Activated naive CD4-positive, alpha-beta T cell treated with anti-CD3 and anti-CD28 coated beads, Interleukin-2, amount 50 U/mL, for 16 hours (primary cell): ENCODE measurements at places on chromosomes 11 and 22.
A peak's percentile ranks its signal among the peaks of the same experiment; 100 is the strongest.

DNA sequence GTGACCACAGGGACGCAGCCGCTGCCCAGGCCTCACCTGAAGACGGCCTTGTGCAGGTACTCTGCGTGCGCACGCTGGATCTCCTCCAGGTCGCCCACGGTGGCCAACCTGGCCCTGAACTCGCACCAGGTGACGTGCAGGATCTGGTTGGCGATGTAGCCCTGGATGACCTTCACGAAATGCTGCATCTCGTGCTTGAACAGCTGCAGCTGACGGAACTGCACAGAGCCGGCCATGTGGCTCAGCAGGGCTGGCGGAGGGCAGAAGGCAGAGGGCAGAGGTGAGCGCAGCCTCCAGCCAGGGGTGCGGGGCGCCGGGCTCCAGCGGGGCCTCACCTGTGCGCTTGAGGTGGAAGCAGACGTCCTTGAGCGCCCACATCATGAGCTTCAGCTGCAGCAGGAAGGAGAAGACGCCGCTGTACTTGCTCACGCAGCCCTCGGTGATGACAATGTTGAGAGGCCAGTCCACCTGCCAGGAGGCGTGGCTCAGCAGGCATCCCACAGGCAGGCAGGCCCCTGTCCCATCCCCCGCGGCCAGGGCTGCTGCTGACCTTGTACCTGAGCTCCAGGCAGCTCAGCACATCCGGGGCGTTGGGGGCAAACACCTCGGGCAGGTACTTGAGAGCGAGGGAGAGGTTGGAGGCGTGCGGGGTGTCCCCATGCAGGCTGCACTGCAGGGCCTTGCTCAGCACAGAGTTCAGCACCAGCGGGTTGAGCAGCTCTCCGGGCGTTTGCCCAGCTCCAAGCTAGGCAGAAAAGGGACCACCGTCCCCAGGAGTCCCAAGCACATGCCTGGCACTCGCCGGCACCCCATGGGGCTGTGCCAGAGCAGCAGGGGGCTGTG, 17.6 kb downstream of the SELENOO start:
- no peak for DNase-seq

DNA sequence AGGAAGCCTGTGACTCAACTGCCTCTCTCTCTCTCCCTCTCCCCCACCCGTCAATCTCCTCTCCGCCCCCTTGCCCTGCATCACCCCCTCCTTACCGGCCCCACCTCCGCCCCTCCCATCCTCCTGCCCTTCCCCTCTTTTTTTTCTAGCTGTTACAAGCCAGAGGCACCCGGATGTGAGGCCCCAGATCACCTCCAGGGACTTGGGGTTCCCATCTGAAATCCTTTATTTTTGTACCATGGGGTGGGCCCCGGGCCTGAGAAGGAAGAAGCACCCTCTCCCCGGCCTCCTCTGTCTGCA, 10.8 kb downstream of the KCTD17 start:
- DNase-seq: no peak

GRCh38 chr11:120529214-120529613, 17.7 kb downstream of the GRIK4 start:
- no peak for DNase-seq

DNA sequence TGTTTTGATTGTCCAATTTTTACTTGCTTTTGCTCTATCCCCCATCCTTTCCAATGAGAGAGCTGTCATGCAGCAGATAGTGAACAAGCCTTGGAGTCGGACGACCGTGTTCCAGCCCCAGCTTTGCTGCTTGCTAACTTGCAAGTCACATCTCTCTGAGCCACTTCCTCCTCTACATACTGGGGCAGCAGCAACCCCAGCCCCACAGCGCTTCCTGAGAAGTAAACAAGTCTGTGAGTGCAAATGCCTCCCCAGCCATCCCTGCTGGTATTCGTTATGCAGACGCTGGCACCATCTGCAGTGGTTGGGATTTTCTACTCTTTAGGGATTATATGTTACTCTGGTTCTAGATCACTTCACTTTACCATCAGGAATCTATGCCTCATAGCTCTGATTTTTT, 35.0 kb downstream of the TPBGL start:
- DNase-seq: peak; percentile 50

- DNase-seq: no peak
Measured at GRCh38 chr22:42587588-42588175, 27.0 kb downstream of the POLDIP3 start.

GRCh38 chr11:44988111-44988510, 37.4 kb upstream of the TP53I11 start:
- no peak for DNase-seq

- no peak for DNase-seq
Measured at GRCh38 chr22:50141462-50141861, 29.1 kb upstream of the PANX2 start.

DNA sequence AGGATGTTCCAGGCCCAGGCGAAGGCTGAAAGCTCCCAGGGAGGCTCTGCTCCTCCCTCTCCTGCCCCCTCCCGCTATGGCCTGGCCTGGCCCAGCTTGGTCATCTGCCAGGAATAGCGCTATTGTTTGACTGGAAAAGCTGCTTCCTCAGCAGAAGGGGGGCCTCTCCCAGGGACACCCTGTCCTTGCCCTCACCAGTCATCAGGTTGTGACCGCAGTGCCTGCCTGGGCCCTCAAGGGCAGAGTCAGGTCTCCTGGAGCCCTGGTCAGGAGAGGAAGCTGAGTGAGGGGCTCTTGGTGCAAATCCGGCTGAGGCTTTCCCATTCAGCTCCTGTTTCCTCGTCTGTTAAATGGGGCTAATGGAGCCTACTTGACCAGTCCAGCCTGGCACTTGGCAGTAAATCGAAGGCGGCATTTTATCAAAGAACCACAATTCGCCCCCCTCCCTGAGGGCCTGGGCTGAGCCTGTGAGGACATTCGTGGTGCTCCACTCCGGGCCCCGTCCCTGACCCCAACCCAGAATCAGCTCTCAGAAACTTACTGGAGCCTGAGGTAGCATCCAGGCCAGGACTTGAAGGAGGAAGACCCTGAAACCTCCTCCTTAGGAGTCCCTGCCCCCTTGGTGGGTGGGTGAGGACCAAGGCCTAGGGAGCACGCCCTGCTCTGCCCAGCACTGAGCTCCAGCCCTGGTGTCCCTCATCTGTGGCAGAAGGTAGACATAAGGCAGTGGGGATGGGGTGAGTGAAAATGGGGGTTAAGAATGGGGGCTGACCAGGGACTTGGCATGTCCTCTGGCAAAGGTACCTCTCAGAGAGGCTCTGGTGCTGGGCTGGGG, 2.0 kb upstream of the CASTOR1 start:
- no peak for DNase-seq

DNA sequence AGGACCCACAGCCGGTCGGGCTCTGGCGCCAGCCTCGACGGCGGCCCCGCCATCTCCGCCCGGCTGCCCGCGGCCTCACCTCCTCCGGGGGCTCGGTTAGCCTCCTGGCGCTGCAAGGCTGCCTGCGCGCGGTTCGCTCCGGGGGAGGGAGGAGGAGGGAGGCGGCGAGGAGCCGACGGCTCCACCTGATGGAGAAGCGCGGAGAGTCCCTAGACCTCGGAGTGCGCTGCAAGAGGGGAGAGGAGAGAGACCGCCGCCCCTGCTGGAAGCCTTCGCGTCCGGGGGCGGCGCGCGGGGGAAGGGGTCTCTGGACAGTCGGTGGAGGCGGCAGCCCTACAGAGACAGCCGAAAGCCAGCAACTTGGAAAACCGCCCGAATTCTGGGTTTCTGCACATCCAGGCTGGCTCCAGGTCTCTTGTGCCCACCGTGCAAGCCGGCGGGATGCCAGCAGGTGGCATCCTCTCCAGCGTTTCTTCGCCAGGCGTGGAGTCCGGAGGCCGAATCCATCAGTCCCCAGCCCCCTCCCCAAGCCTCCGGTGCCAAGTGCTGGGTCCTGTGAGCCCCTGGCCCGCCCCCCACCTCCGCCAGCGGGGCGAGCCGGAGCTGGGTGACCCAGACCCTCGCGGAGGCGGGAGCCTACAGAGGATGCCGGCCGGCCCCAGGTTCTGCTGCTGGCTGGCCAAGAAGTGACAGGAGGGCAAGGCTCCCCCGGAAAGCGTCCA, 2.9 kb upstream of the KIRREL3 start:
- no peak for DNase-seq

- DNase-seq: no peak
Measured at GRCh38 chr11:910044-910588, 494 bp downstream of the CHID1 start.

GRCh38 chr11:96273507-96273906, 69.5 kb downstream of the MAML2 start:
- no peak for DNase-seq
